HT-29 (cell line): ENCODE measurements at places on chromosomes 3 and 15.

DNA sequence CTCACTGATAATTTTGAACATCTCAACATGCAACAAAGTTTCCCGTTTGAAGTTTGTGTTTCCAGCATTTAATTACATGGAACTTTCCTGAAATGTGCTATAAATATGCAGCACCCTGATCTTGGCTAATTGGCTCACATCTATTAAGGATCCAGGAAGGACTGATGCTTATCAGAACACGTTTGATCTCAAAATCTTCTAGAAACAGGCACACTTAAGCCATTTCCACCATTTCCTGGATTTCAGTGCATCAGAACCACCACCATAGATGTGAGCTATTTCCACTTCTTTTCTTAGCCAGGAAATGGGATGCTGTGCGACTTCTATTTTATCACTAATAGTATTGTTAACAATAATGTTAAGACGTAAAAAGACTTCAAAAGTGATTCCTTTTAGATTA is 228.9 kb downstream of the FEZF2 start:
- no peak for DNase-seq

- DNase-seq: no peak
Measured at GRCh38 chr15:35720984-35721383, 175.0 kb upstream of the DPH6 start.

- peak; percentile 60 for DNase-seq
Measured at GRCh38 chr3:150278843-150279381, 129.2 kb upstream of the TSC22D2 start.

- peak; percentile 32 for DNase-seq
Measured at GRCh38 chr3:851098-851790, 241.6 kb upstream of the CNTN6 start.

DNA sequence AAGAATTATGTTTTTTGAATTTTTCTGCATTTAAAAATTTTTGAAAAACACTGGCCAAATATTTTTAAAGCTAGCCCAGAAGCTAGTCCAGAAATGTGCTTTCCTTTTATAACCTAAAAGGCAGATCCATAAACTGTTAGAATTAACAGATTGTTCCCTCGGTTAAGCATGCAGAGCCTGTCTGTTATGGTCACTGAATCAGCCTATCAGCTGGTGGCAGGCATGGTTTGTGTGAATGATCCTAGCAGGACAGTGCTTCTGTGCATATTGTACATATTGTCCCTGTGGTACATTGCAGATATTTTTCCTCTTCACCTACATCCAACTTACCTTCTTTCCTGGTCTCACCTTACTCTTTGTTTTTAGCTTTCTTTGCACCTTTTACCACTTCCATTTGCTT is 53.3 kb downstream of the RARB start:
- no peak for DNase-seq

GRCh38 chr3:128859630-128860029 is 19.8 kb upstream of the ACAD9 start:
- DNase-seq: no peak

GRCh38 chr3:16942955-16943354 is 58.2 kb downstream of the PLCL2 start:
- DNase-seq: no peak

DNA sequence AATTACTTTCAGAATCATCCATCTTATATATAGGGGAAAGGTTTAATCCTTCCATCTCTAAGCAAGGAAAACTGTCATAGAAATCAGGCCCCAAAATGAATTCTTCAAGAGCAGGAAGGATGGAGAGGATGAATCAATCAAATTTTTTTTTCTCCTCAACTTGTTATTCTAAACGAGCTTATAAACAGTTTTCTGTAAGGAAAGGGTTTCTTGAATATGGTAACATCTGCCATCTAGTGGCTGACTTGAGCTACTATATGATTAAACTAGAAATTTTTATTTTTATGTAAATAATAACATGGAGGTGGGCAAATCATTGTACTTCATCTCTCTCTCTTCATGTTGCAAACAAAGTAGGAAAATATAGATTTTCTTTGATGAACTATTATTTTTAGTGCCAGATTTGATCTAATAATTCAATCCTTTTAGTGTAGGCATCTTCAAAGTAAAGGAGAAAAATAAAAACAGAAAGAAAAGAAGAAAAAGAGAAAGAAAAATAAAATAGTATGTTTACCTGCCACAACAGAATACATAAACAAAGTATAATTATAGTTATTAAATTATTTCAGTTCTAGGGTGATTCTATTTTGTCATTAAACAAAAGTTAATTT is 146.6 kb downstream of the SERPINI1 start:
- peak; percentile 56 for DNase-seq

DNA sequence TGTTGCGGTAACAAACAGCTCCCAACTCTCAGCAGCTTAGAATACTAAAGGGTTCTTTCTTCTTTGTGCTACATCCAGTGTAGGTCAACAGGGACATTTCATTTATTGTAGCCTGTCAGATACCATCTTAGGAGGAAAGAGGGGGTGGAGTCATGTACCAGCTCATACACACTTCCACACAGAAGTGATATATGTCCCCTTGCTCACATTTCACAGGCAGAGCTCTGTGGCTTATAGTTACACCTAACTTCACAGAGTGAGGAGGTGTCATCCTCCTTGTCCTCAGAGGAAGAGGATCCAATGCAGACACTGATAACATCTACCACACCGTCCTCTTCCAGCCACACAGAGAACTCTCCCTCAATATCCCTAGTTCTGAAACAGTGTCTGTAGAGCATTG is 247.2 kb downstream of the SLCO3A1 start:
- no peak for DNase-seq

- peak; percentile 75 for DNase-seq
Measured at GRCh38 chr15:76341366-76342057, 4.9 kb downstream of the ISL2 start.

GRCh38 chr3:132623646-132624045 is 26.6 kb downstream of the ACKR4 start:
- DNase-seq: no peak

- no peak for DNase-seq
Measured at GRCh38 chr3:7270731-7271130, 409.8 kb downstream of the GRM7 start.

GRCh38 chr3:185709251-185709955 is 115.4 kb downstream of the IGF2BP2 start:
- DNase-seq: no peak

GRCh38 chr15:98562331-98562937 is 85.9 kb upstream of the IGF1R start:
- no peak for DNase-seq

DNA sequence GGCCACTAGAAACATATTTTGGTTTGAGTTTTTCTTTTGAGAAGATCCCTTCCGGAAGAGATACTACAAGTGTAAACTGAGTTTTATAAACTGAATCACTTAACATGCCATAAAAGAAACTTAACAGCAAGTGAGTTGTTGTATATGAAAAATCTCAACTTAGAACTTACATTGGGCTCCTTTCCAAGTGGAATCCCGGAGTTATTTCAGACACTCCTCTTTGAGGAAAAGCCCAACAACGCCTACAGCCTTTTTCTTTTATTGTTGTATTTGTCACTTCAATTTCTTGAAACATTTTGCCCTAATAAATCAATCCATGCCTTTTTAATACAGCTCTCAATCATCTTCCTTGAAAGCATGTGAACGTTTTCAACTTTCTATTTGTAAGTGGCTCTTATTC is 137.3 kb downstream of the FEZF2 start:
- DNase-seq: no peak

DNA sequence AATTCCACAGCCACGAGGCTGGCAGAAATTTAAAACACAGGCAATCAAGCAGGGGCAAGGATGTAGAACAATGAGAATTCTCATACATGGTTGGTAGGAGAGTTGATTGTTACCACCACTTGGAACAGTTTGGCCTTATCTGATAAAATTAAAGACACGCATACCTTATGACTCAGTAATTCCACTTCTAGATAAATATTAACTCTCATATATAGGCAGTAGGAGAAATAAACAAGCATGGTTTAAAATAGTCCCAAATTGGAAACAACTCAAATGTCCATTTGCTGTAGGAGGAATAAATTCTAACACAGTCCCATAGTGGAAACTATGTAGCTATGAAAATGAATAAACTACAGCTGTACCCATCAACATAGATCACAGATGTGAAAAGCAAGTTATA is 42.3 kb upstream of the USP3 start:
- DNase-seq: peak; percentile 90

- DNase-seq: no peak
Measured at GRCh38 chr3:85604641-85605040, 645.9 kb downstream of the CADM2 start.

DNA sequence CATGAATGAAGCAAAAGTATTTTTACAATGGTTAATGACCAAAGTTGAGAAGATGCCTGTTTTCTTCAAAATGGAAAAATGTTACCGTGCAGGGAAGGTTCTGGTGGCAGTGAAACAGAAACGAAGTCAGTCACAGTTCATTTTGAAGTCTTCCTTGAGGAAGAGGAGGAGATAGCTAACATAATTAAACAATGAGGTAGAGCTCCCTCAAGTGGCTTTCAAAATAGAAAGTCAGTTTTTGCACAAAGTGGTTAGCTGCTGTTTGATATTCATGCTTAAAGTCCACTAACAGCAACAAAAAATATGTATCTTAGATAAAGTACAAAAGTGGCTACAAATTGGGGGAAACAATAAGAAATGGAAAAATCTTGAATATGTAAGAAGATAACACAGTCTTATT is 87.3 kb downstream of the TFG start:
- peak; percentile 42 for DNase-seq
